T-helper 2 cell (primary cell): ENCODE measurements at places on chromosomes 7 and 10.
A peak's percentile ranks its signal among the peaks of the same experiment; 100 is the strongest.

GRCh38 chr7:2633538-2634266 is 1.9 kb downstream of the TTYH3 start:
- no peak for DNase-seq

- DNase-seq = peak; percentile 71
These were observed 1.0 kb downstream of the POLM start for GRCh38 chr7:44081266-44081748.

DNA sequence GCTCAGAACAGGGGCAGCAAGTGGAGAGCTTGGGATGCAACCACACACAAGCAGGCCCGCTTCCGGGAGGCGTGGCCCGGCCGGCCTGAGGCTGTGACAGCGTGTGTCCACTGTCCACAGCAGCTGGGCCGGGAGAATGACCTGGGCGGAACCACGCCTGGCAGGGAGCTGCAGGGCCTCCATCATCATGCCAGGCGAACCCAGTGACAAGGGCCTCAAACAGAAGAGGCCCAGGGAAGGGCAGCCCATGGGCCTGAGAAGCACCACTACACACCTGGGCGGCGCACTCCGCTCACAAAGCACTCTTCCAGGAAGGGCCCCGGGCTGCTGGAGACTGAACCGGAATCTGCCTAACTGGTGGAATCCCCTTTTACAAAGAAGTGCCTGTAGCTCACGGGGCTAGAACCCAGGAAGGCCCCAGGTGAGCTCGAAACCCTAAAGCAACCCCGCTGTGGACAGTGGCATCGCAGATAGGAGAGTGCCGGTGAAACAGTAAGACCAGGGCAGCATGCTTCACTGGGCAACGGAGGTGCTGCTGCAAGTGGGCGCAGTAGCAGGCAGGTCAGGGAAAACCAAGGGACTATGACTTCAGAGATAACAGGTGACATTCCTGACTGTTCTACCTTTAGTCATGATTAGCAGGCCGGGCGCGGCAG is 66.0 kb downstream of the MAD1L1 start:
- no peak for DNase-seq

GRCh38 chr10:79413196-79413595 is 32.2 kb downstream of the ZCCHC24 start:
- DNase-seq = no peak

GRCh38 chr10:14032406-14032998 is 298.2 kb downstream of the FRMD4A start:
- peak; percentile 21 for DNase-seq

DNA sequence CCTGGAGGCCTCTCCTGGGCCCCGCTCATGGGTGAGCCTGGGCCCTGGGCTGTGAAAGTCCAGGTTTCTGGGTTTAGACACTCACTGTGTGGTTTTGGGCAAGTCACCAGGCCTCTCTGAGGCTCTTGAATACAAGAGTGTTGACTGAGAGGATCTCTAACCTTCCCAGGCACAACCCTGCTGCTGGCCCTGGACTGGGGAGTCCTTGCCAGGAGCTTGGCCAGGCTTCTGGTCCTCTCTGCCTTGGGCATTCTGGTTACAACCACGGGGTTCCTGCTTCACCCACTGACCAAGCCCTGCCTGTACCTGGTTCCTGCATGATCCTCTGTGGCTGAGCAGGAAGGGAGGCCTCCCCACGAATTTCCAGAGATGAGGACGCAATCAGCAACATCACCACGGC is 63.6 kb upstream of the COL13A1 start:
- DNase-seq = no peak

- DNase-seq = peak; percentile 32
These were observed 17.7 kb downstream of the GIMAP5 start for GRCh38 chr7:150754951-150755350.

- DNase-seq = no peak
These were observed 135.3 kb upstream of the VWC2 start for GRCh38 chr7:49638166-49638565.
